ENCODE measurements at places on chromosomes 1 and 21. TPM values are rescaled to one million over a fixed set of nuclear protein-coding genes. Genes with fewer than 3 reads are reported as not detected.

- no peak for DNase-seq
Observed at GRCh38 chr1:209590405-209590804, 6.9 kb downstream of the CAMK1G start.

DNA sequence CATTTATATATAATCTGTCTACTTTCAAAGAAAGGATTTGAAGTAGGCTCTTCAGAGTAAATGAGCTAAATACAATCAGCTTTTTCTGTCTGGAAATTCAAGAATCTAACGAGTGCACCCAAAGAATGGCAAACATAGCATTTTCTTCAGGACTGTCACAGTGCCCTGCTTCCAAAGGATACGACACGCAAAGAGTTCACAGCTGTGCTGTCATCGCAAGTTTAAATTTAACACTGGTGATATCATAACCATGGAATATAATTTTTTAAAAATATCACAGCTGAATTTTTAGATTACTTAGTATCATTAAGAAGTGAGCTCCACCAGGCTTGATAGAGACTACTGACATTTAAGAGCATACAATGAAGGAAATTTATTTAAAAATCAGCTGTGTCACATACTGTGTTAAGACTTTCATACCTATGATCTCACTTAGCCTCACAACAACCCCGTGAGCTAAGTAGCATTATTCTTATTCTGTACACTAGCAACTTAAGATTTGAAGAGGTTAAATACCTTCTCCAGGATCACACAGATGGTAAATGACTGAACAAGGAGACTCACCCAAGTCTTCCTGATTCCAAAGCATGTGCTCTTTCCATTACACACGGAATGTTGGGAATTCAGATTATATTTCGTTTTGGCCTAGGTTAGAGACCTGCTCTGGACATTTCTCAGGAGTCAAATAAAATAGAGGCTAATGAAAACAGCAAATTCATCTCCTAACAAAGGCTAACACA lies 46.2 kb upstream of the PRRX1 start:
- DNase-seq: no peak

- no peak for DNase-seq
Observed at GRCh38 chr1:109995536-109995935, 11.0 kb downstream of the AHCYL1 start.

DNA sequence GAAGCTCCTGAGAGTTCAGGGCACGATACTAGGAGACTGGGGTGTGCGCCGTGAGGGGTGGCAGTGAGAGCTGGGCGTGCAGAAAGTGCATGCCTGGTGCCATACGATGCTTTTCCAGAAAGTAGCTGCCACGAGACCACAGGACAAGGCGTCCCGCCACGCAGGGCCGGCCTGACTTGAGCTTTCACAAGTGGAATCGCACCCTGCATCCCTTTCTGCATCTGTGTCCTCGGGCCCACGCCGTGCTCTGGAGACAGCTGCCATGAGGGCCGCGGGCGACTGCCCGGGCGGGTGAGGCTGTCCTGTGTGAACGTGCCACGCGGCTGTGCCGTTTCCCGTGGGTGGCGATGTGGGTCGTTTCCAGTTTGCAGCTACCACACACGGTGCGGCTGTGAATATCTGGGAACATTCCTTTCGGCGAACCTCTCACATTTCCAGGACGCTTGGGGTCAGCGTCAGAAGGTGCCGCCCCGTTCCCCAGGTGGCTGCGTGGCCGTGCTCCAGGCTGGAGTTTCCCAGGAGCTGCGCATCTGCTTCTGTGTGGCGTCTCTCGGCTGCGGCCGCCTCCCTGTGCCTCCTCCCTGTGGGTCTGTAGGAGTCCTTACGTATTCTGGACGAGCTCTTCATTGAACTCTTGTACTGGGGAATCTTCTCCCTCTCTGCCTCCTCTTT lies 1.0 kb upstream of the PERM1 start:
- no peak for DNase-seq

DNA sequence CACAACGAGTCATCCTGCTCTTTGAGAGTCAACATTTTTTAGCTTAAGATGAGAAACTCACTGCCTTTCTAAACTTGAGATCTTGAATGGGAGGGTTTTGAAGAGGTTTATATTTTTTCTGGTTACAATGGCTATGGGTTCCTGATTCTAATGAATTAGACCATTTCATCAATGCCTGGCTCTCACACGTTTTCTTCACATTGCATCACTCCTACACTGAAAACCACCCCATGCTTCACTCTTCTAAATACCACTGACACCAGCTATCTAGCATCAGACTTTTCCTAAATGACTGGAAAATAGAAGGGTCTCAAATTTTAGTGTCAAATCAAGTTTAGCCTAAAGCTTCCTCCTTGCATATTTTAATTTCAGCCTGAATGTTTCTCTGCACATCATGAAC lies 606.1 kb upstream of the USP24 start:
- no peak for DNase-seq

- DNase-seq: peak; percentile 30
Observed at GRCh38 chr1:208069908-208070307, 159.0 kb upstream of the CD34 start.

GRCh38 chr1:18693256-18694098 lies 62.8 kb downstream of the PAX7 start:
- no peak for DNase-seq

GRCh38 chr21:31329456-31330143 lies 14.5 kb downstream of the TIAM1 start:
- DNase-seq: no peak

DNA sequence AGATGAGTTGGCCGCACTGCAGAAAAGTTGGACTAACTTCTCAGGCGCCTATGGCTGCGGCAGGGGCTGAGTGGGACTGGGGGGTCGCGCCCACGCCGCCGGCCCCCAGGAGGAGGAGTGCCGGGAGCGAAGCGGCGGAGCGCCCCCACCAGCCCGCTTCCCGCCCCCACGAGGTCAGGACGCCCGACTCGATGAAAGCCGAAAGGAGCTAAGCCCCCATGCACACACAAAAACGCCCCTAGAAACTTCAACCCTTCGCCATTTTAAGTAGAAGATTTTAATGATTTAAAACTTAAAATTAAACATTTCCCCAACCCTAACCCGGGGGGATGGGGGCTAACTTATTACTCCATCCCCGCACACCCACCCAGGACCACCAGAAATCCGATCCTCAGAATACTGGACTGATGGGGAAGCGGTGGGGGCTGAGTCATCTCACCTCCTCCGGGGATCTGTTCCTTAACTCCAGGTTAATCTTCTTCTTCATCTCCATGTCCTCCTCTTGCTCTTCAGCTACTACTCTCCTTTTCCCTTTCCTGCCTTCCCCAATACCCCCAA lies 539 bp downstream of the ANP32E start:
- peak; percentile 81 for DNase-seq

DNA sequence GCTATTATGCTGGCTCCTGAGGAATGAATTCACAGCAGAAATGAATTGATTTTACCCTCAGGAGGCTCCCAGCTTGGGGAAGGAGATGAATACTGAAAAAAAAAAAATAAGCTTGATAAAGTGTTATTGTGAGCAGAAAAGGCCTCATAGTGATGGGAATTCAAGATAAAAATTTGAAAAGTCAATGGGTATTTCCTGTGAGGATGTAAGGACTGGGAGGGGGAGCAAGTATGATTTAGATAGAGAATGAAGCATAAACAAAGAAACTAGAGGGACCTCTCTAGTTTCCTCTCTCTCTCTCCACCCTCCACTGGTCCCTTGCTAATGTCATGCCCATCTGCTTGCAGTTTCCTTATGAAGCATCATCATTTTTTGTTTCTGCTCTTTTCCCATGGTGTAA lies 439.0 kb upstream of the PLXNA2 start:
- no peak for DNase-seq

GRCh38 chr1:46489169-46489637 lies 433 bp upstream of the DMBX1 start:
- peak; percentile 78 for DNase-seq

DNA sequence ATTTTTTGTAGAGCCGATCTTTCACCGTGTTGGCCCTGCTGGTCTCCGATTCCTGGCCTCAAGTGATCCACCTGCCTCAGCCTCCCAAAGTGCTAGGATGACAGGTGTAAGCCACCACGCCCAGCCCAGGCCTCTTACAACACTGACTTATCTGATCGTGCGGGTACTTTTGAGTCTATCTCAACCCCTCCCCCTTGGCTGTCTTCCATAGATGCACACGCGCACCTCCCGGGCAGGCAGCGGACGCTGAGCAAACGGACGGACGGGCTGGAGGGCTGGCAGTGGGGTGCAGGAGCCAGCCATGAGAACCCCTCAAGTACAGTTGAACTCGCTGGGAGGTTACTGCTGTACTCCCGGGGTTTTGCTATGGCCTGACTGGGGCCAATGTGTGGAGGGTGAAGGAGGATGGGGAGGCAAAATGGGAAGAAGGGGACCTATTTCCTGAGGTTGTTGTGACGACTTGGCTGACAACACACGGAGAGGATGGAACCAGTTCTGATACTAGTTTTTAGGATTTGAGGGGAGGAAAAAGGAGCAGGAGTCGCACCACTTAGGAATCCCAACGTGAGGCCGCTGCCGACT lies 959 bp downstream of the CD58 start:
- peak; percentile 83 for DNase-seq

- peak; percentile 34 for DNase-seq
Observed at GRCh38 chr1:235030919-235031596, 97.6 kb downstream of the TOMM20 start.

- no peak for DNase-seq
Observed at GRCh38 chr1:10890491-10891071, 94.1 kb upstream of the CASZ1 start.

DNA sequence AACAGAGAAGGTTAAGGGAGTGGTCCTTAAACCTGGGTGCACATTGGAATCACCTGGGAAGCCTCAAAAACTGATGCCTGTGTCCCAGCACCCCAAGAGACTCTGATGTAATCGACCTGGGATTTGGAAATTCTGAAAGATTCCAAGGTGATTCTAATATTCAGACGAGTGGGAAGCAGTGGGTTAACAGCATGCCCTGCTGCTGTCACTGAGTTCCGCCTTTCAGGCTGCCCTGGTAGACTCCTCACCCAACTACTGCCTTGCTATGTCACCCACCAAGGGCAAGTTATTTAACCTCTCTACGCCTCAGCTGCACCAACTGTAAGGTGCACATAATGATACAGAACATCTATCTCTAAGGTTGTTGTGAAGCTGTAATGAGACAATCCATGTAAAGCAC lies 59.2 kb downstream of the CD34 start:
- no peak for DNase-seq

GRCh38 chr1:206521694-206522402 lies 14.5 kb downstream of the RASSF5 start:
- peak; percentile 45 for DNase-seq

DNA sequence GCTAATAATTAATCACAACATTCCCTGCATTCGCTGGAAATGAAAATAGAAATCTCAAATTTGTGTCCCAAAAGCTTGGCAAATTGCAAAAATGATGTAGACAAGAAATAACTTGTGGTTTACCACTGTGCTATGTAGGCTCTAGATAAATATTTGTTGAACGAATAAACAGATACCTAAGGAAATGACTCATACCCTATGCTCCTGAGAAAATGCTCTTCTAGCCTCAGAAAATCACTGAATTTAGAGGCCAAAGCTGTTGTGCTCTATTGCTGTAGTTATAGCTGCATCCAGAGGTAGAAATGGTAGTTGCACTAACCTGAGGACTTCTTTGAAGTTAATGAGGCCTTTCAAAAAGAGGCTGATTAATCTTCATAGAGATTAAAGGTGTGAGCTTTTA lies 142.0 kb upstream of the ZNHIT6 start:
- DNase-seq: no peak

FCRL2 gene
- not detected for total RNA-seq

KLHL21 gene
- 31.7 TPM for total RNA-seq

OVAAL gene
- not detected for total RNA-seq

TPTE gene
- total RNA-seq: not detected

MYBPHL gene
- total RNA-seq: not detected

Data from posterior vena cava (tissue), 2 donors.